ENCODE measurements at places on chromosomes 3 and 15. TPM values are rescaled to one million over a fixed set of nuclear protein-coding genes. Genes with fewer than 3 reads are reported as not detected.
A peak's percentile ranks its signal among the peaks of the same experiment; 100 is the strongest.

- no peaks in the 10 kb centered on the region for H3K4me1 ChIP-seq
- H3K36me3 ChIP-seq = no peaks in the 10 kb centered on the region
- no peak for DNase-seq
- H3K4me3 ChIP-seq = no peak overlapping the region
- H3K27me3 ChIP-seq = no peaks in the 10 kb centered on the region
Measured at GRCh38 chr3:172527306-172527705, 4.1 kb upstream of the TNFSF10 start.

DNA sequence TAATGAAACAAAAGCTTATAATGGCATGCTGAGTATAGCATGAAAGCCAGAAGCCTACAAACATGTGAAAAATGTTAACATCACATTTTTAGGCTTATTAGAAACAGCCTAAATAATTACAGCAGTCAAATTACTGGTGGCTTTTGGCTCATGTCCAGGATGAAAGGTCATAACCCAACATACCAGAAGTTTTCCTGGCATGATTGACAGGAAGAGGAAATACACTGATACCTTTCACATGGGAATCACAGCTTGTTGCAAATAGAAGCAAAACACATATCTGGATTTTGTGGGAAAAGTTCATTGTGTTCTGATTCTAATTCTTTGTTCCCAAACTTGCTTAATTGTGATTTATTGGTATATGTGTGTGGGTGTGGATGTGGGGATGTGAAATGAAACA, 393.5 kb upstream of the ARRDC4 start:
- no peaks in the 10 kb centered on the region for H3K4me1 ChIP-seq
- no peak overlapping the region for H3K4me3 ChIP-seq
- H3K27ac ChIP-seq = no peak overlapping the region
- H3K36me3 ChIP-seq = no peaks in the 10 kb centered on the region
- no peak for DNase-seq

DNA sequence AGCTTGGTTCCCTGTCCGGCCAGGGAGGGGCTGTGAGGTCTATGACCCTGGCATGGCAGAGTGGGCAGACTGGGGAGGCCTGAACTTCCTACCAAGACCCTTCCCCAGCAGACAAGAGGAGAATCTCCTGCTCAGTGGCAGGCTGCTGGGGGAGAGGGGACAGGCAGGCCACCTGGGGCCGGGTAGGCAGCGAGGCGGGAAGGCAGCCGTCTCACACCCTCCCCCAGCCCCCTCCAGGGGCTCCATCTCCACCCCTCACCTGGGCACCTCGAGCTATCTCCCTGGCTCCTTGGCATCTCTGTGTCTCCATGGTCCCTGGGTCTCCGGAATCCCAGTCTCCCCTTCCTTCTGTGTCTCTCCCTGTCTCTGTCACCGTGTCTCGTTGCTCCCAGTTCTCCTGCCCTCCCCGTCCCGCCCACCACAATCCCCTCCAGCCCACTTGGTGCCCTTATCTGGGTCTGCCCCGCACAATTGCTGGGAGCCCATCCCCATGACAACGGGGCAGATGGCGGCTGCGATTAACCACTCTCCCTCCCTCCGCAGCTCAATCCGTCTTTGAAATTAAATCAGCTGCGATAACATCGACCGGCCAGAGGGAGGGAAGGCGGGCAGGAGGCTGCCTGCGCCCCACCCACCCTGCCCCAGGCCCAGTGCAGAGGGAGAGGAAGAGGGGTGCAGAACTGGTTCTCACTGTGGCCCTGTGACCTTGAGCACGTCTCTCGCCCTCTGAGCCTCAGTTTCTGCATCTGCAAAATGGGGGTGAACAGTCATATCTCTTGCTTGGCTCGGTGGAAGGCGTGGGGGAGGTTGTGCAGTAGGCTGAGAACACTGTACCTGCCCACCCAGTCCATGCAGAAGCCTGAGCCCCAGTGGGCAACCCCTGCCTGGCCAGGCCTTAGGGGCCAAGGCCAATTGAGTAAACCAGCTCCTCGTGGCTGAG, 9.6 kb downstream of the DNAJB8 start:
- H3K4me1 ChIP-seq = peaks cover 5% of the 10 kb centered on the region
- peaks cover 22% of the 10 kb centered on the region for H3K27me3 ChIP-seq
- no peak overlapping the region for H3K27ac ChIP-seq
- peak; percentile 58 for DNase-seq
- H3K4me3 ChIP-seq = no peak overlapping the region
- no peaks in the 10 kb centered on the region for H3K36me3 ChIP-seq

GRCh38 chr3:127170814-127171213, 22.1 kb upstream of the PRR23E start:
- DNase-seq = peak; percentile 51
- H3K4me1 ChIP-seq = no peaks in the 10 kb centered on the region
- no peaks in the 10 kb centered on the region for H3K36me3 ChIP-seq
- H3K27me3 ChIP-seq = no peaks in the 10 kb centered on the region
- H3K27ac ChIP-seq = no peak overlapping the region

- no peaks in the 10 kb centered on the region for H3K27me3 ChIP-seq
- H3K4me3 ChIP-seq = no peak overlapping the region
- no peak overlapping the region for H3K27ac ChIP-seq
- H3K36me3 ChIP-seq = no peaks in the 10 kb centered on the region
- no peaks in the 10 kb centered on the region for H3K4me1 ChIP-seq
Measured at GRCh38 chr15:68770216-68770615, 50.5 kb downstream of the ANP32A start.

DNA sequence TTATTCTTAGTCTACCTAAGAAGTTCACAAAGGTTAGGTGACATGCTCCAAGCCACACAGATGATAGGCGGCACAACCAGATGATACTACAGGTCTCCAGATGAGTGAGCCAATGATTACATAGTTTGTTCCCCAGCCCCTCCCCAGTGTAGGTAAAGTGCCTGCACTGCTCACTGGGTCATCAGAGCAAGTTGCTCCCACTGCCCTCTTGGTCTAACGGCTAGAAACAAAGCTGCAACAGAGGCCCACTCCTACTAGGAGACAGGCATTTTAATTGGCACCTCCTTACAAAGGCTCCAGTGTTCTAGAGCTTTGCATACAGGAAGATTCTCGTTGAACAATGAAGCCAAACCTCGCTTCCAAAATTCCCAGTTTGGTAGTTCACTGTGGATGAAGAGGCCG, 47.3 kb downstream of the TMEM44 start:
- H3K36me3 ChIP-seq = no peaks in the 10 kb centered on the region
- H3K27me3 ChIP-seq = no peaks in the 10 kb centered on the region
- H3K27ac ChIP-seq = no peak overlapping the region
- no peaks in the 10 kb centered on the region for H3K4me1 ChIP-seq

GRCh38 chr3:52904000-52904399, 6.7 kb upstream of the STIMATE start:
- no peaks in the 10 kb centered on the region for H3K27me3 ChIP-seq
- no peak for DNase-seq
- H3K4me3 ChIP-seq = no peak overlapping the region
- H3K27ac ChIP-seq = no peak overlapping the region

DNA sequence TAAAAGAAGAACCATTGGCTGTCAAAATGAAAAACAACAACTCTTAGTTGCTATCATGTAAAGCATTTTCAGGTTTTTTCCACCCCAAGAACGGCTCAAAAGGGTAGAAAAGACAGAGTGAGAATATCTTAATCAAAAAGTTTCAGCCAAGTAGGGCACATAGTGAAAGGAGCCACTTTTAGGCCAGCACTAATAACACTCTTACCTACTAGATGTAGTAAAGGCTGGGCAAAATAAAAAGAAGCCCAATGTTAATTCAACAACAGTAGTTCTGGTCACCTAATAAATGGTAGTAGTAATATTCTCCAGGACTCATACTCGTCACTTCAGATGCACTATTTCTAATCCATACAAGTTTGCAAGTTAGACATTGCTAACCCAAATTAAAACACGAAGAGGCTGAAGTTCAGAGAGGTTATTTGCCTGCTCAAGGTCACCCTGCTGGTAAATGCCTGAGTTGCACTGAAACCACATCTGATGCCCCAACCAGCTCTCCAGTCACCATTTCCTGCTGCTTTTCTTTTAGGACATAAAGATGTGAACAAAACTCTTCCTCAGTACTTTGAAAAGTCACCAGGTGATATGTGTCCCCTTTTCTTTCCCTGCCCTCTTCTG, 7.5 kb downstream of the GOLIM4 start:
- peaks cover 16% of the 10 kb centered on the region for H3K4me1 ChIP-seq
- H3K27ac ChIP-seq = no peak overlapping the region
- no peaks in the 10 kb centered on the region for H3K36me3 ChIP-seq

DNA sequence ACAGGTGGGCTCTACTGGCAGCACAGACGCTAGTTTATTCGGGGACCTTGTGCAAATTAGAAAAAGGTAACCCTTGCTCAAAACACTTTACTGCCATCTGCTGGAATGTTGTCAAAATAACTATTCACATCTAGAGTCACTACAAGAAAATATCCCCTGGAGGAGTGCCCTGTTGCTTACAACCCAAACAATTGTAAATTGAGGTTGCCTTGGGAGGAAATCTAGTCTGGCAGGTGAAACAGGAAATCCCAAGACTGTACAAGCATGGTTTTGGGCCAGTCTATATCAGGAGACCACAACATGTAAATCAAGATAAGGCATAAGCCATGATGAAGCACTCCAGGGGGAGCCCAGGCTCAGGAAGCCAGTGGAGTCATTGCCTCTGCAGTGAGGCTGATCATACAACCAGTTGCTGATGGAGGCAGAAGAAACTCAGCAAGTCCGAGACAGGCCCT, 136.8 kb upstream of the ACP3 start:
- no peak overlapping the region for H3K4me3 ChIP-seq
- no peak overlapping the region for H3K27ac ChIP-seq
- no peaks in the 10 kb centered on the region for H3K36me3 ChIP-seq
- no peaks in the 10 kb centered on the region for H3K4me1 ChIP-seq
- no peaks in the 10 kb centered on the region for H3K27me3 ChIP-seq

DNA sequence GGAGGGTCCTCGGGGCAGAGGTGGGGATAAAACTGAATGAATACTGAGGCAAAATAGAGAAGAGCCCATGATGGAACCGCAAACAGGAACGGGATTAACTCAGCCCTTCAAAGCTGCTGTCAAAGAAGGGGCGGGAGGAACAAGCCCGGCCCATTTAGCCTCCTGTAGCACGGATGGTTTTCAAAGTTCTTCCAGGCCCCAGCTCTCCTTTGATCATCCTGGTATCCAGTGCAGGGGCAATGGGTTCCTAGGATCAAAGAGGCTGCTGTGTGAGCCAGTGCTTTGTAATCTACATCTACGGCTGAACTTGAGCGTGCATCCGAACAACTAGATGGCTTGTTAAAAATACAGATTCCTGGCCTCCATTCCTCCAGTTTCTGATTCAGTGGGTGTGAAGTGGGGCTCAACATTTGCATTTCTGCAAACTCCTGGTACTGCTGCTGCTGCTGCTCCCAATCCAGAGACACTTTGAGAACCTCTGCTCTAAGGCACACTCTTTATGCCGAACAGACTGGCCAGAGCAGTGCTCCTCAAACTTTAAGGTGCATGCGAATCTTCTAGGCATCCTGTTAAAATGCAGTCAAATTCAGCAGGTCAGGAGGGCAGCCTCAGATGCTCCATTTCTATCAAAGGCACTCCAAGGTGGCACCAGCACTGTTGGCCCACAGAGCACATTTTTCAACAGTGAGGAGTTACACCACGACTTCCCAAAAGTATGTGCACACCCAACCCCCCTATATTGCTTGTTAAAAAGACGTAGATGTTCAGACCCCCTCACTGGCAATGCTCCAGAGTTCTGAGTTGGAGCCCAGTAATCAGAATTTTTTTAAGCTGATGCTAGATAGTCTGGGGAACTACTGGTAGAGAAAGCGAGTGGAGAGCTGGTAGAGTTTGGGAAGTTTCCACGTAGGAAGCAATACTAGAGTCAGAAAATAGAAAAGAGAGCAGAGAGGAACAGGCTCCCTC, 5.6 kb downstream of the GALNT15 start:
- no peak overlapping the region for H3K4me3 ChIP-seq
- H3K27ac ChIP-seq = no peak overlapping the region
- H3K36me3 ChIP-seq = no peaks in the 10 kb centered on the region
- H3K27me3 ChIP-seq = peaks cover 5% of the 10 kb centered on the region

GRCh38 chr15:80251428-80252120, 439 bp downstream of the CTXND1 start:
- H3K4me3 ChIP-seq = peak overlapping the region; percentile 52
- no peaks in the 10 kb centered on the region for H3K36me3 ChIP-seq
- DNase-seq = peak; percentile 36
- H3K27ac ChIP-seq = no peak overlapping the region
- peaks cover 10% of the 10 kb centered on the region for H3K4me1 ChIP-seq
- peaks cover 88% of the 10 kb centered on the region for H3K27me3 ChIP-seq

GRCh38 chr15:52261026-52261425, 34.6 kb downstream of the MYO5C start:
- H3K4me1 ChIP-seq = peaks cover 52% of the 10 kb centered on the region
- H3K4me3 ChIP-seq = no peak overlapping the region
- H3K27ac ChIP-seq = peak overlapping the region; percentile 85
- no peaks in the 10 kb centered on the region for H3K36me3 ChIP-seq
- no peaks in the 10 kb centered on the region for H3K27me3 ChIP-seq

DNA sequence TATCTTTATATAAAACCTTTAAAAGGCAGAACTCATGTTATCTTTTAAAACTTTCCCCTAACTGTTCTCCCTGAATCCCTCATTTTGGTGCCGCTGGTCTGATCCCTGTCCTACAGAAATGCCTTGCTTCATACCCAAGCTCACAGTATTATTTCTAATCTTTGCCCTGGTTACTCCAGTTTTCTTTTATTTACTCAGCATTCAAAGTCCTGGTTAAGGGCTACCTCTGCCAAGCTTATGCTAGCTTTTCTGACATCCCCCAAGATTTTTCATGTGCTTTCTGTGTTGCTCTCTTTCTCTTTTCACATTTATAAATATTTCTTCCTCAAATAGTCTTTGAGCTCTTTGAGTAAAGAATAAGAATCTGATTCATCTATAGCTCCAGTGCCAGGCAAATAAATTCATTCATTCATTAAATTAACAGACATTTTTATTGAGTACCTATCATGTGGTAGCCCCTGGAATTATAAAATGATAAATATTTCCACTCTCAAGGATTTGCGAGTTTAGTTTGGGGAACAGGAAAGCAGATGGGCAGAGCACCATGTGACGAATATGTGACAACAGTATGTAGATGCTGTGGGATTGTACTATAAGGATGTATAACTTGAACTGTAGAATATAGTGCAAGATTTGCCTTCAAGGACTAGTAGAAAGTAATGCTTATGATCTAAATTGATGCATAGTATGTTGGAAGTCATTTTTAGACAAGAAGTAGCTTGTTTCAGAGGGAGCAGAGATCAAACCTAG, 247.5 kb downstream of the LPP start:
- no peak overlapping the region for H3K4me3 ChIP-seq
- no peak overlapping the region for H3K27ac ChIP-seq
- H3K36me3 ChIP-seq = no peaks in the 10 kb centered on the region
- DNase-seq = no peak

- H3K36me3 ChIP-seq = no peaks in the 10 kb centered on the region
- no peak overlapping the region for H3K4me3 ChIP-seq
- H3K4me1 ChIP-seq = no peaks in the 10 kb centered on the region
- H3K27ac ChIP-seq = no peak overlapping the region
Measured at GRCh38 chr15:28931828-28932227, 46.1 kb downstream of the APBA2 start.

Gene ATP2B2
- total RNA-seq = not detected

Gene SGO1
- 48.2 TPM for total RNA-seq

Gene UNC13C
- total RNA-seq = 0.03 TPM

Gene TTLL13
- total RNA-seq = not detected

Gene MESP2
- total RNA-seq = not detected

Gene SCAMP5
- total RNA-seq = 24.9 TPM

Gene EIF1B
- total RNA-seq = 45.3 TPM

Gene AP4E1
- 10.9 TPM for total RNA-seq

Gene PAK6
- 0.90 TPM for total RNA-seq

Gene DZIP3
- 89.0 TPM for total RNA-seq

Gene TMIE
- not detected for total RNA-seq

Gene FEZF2
- total RNA-seq = 9.1 TPM

Gene TEX9
- total RNA-seq = 8.3 TPM
